ENCODE measurements at places on chromosomes 3 and 15.

DNA sequence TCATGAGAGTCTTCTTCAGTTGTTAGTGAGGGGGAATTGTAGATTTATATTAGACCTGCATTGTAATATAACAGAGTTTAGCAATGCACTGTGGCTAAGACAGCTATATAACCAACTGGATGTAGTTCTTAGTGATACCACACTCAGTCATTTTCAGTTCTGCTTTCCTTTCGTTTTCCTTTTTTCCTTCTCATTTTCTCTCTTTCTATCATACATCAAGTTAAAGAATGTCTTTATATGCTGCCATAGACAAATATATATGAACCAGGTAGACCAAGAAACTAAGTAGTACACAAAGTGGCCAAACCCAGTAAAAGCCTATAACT is 43.7 kb upstream of the CD47 start:
- no peak for DNase-seq

GRCh38 chr3:149333176-149333859 is at the start of gene TM4SF18:
Gene TM4SF18 (minus strand): TSS chr3:149333636. CDS start chr3:149333382, 254 bp downstream.
- no peak for DNase-seq

DNA sequence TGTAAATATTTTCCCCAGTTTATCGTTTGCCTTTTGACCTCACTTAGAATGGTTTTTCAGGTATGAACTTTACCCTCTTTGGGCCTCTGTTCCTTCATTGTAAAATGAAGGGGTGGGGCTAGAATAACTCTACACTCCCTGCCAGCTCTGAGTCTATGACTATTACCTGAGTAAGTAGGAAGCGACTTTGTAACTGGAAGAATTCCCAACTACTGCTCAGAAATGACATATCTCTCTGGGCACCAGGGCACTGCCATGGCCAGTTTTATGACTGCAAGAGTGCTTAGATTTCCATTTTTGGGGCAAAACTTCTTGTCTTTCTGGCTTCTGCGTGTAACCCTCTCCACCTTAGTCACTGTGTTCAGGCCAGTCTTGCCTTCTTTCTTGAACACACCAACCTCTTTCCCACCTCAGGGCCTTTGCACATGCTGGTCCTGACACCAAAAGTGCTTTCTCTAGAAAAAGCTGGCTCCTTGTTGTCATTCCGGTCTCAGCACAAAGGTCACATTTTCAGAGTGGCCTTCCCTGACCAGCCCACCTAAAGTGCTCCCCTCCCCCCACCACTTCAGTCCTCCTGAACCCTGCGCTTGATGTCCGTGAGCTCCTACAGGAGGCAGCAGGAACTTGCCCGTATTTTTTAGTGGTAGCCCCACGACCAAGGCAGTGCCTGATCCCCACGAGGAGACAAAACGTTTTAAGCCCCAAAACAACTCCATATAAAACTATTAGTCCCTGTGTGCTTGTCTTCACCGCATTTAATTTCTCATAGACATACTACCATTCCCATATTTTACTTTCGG is 25.6 kb downstream of the CDCP1 start:
- no peak for DNase-seq

DNA sequence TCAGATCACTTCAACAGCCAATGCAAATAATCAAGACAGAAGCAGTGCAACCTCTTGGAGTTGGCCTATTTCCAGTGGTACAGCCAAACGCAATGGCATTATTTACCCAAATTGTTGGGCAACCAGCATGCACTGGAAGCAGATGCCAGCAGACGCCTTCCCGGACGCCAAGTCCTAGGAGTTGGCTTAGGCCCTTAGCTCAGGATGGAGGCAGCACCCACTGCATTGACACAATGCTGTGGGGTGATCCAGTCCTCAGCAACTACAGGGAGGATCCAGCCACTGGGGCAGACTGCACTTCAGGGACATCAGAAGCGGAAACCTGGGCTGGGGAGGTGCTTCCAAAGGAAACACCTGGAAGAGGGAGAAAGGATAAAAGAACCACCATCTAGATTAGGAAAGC is 290.4 kb downstream of the FAM43A start:
- no peak for DNase-seq

- DNase-seq: no peak
Observed at GRCh38 chr15:36982430-36982829, 117.9 kb downstream of the MEIS2 start.

DNA sequence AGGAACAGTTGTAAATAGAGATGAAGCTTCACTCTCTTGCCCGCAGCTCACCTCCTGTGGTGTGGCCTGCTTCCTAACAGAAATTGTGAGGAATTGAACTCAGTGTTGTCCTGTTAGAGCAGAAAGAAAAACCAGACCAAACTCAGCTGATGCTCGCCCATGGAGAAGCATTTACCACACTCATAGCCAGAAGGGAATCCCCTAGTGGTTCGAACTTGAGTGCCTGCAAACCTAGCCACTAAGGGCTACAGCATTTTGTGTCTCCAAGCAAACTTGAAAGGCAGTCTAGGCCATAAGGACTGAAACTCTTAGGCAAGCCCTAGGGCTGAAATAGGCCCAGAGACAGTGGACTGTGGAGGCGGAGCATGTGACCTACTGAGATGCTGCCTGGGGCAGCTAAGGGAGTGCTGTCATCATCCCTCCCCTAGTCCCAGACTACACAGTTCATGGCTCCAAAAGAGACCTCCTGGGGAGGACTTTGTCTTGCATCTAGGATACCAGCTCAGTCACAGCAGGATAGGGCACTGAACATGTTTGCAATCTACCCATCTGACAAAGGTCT is 44.5 kb upstream of the MCTP2 start:
- DNase-seq: no peak

DNA sequence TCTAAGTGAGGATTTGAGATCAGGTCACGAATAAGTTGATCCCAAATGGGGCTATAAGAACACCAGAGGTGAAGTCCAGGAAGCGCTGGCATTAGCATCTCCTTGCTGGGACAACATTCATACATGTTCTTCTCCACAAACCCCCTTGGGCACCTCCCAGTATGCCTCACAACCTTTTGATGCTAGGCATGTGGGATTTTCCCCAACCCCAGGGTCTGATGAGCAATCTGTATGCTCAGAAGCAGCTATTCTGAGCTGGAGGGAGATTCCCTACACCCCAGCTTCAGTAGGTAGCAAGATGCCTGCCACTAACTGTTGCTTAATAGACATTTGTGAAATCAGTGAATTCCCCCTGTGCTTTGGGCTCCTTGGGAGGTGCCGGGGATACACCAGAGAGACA is 32.2 kb downstream of the SLC6A11 start:
- DNase-seq: no peak

GRCh38 chr15:63402498-63403253 is 21.0 kb upstream of the CA12 start:
- no peak for DNase-seq

GRCh38 chr3:42654331-42655201 is 1.1 kb downstream of the ZBTB47 start:
- no peak for DNase-seq

GRCh38 chr3:139577909-139578308 is 38.4 kb upstream of the RBP1 start:
- no peak for DNase-seq

DNA sequence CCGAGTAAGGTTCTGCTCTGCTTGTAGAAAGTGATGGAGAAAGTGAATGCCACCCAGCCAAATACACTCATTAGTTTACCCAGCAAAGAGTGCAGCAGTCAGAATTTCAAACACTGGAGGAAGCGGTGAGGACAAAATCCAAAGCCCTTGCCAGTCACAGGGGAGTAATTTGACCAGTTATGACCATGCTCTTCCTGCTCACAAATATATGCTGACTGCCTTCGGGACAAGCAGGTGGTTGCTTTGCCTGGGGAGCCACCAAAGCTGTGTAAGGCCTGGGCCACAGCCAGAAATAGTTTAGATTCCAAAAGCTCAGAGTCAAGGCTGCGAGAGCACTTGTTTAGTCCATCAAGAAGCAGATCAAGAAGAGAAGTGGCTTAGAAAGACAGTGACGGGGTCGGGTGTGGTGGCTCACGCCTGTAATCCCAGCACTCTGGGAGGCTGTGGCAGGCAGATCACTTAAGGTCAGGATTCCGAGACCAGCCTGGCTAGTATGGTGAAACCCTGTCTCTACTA is 51.0 kb upstream of the ATP13A3 start:
- DNase-seq: no peak

- DNase-seq: no peak
Observed at GRCh38 chr3:94303897-94304296, 241.0 kb downstream of the NSUN3 start.

DNA sequence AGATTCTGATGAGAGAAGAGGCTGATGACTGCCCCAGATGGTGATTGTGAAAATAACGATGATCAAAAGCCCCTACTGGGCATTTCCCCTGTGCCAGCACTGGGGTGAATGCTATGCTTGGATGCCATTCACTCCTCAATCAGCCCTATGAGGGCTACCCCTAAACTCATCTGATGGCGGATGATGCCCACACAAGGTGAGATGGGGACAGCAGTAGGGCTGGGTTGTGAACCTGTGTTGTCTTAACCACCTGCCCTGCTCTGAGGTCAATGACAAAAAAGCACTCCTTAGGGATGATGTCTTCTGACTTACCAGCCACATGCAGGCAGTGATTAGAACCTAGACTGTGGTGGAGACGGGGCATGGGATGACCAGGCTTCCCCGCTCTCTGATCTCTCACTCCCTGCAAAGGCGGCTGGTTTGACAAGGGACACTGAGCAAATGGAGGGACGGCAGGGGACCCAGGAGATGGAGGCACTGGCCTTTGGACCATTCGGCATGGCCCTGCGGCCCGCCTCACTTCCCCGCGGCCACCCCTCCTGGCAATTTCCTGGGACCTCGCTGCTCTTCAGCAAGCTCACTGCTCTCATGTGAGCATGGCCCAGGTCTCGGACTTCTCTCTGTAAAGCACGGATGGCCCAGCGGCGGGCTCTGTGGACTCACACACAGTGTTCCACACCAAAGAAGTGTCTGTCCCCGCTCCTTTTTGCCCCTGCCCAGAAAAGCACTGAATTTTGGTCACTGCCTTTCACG is 251.4 kb upstream of the LYSMD4 start:
- no peak for DNase-seq

DNA sequence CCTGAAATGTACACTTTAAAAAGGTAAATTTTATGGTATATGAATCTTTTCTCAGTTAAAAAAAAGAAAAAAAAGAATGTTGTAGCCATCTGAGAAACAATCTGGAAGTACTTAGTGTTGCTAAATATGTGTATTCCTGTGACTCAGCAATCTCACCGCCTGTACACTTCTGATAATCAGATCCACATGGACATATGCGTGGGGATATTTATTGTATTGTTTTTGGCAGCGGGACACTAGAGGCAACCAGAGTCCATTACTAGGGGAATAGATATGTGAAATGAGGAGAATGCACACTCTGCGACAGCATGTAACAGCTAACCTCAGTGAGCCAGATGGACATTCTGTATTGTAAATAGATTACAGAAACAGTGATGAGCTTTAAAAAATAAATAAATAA is 65.4 kb downstream of the AQP9 start:
- no peak for DNase-seq

DNA sequence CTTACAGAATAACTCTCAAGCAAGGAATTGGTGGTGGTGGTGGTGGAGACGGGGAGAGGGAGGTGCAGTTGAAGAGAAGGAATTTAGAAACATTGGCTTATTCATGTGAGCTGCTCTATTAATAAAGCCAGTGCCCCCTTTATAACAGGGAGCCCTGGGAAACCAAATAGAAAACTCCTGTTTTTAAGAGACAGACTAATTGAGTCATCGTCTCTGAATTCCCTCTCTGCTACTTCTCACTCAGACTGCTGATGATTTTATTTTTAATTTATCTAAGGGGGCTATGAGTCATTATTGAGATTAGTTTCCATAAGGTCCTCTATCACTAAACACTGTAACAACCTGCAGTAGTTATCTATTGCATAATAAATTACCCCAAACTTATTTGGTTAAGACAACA is 145.9 kb upstream of the GALNT15 start:
- no peak for DNase-seq

DNA sequence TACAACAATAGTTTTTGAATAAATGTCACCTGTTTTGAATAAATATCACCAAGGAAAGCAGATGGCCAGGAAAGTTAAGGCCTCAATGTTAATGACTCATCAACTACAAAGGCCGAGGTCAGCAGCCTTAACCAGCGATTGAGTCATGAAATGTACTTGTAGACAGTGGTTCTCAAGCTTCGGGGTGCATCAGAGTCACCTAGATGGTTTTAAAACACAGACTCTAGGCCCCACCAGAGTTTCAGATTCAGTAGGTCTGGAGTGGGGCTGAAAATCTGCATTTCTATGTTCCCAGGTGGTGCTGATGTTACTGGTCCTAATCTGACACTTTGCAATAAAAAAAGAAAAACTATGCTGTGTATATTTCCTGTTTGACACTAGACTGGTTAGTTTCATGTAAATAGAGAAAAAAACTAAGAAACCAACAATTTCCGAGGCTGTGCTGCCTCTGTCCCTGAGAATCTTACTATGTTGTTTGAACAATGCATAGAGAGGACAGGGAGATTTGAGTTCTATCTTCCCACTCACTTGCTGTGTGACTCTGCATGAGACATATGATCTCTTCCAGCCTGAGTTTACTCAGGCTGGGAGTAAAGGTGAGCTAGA is 9.8 kb downstream of the RAB27A start:
- DNase-seq: no peak

DNA sequence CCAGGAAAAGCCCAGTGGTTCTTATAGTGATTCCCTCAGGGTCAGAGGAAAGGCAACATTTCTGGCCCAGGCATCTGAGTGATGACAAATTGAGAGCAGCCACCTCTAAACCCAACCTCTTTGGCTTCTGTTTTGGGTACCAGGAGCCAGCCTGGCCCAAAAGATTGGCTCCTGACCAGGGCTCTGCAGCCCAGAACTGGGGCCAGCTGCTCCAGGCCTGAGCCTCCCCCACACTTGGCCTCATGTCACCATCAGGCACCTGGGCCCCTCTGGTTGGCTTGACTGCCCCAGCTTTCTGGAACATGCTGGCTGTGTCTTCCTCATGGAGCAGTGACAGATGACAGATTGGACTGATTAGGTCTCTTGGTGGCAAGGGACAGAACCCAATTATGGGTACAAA is 26.0 kb upstream of the HCN4 start:
- DNase-seq: no peak

DNA sequence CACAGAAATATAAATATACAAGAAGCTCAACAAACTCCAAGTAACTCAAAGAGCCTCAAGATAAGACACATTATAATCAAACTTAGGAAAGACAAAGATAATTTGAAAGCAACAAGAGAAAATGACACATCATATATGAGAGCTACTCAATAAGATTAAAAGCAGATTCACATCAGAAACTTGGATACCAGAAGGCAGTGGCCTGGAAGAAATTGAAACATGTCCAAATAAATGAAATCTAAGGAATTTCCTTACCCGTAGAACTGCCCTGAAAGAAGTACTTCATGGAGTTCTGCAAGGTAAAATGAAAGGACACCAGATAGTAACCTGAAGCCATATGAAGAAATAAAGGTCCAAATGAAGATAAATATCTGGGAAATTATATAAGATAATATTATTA is 113.9 kb downstream of the LSAMP start:
- no peak for DNase-seq

All from stimulated activated CD4-positive, alpha-beta T cell treated with anti-CD3 and anti-CD28 coated beads, Interleukin-1b, Interleukin-23, amount 100 ng/mL, for 1 hour (primary cell).